CD14-positive monocyte (primary cell): ENCODE measurements at places on chromosomes 3 and 15. TPM values are rescaled to one million over a fixed set of nuclear protein-coding genes. Genes with fewer than 3 reads are reported as not detected.

DNA sequence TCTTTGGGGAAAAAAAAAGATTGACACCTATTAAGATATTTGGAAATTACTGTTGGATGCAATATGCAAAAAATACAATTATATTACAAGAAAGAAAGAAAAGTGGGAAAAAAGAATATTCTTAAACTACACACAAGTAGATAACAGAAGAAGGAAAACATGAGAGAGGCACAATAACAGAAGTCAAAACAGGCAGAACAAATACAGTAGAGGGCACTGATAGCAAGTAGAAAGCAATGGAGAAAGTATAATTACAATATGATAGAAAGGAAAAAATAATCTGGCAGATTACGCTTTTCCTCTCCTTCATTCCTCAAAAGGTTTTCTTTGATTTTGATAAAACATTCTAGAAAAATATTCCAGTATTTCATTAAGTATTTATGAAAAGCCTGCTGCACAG, 72.1 kb downstream of the ADAM10 start:
- no peaks in the 10 kb centered on the region for H3K27me3 ChIP-seq
- no peak for DNase-seq
- H3K4me1 ChIP-seq = no peaks in the 10 kb centered on the region
- H3K27ac ChIP-seq = no peak overlapping the region
- H3K4me3 ChIP-seq = no peak overlapping the region
- peaks cover 70% of the 10 kb centered on the region for H3K36me3 ChIP-seq

DNA sequence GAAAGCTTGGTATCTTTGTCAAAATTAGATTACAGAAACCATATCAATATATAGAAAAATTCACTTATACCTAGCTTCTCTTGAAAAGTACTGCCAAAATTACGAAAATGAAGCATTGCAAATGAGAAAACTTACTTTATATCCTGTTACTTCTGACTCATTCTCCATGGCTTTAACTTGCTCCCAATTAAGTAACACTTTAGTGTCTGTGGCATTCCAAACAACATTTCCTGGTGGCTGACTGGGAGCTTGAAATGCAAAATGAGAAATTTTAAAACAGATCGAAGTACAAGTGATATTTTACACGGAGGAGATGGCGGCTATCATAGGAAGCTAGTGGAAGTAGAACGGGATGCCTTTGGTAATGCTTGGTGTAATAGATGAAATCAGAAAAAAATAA, 347.3 kb downstream of the CNTN3 start:
- no peaks in the 10 kb centered on the region for H3K36me3 ChIP-seq
- H3K27ac ChIP-seq = no peak overlapping the region
- no peaks in the 10 kb centered on the region for H3K4me1 ChIP-seq
- H3K4me3 ChIP-seq = no peak overlapping the region
- no peak for DNase-seq
- H3K27me3 ChIP-seq = no peaks in the 10 kb centered on the region

GRCh38 chr15:38603672-38604071, 39.1 kb upstream of the RASGRP1 start:
- H3K27me3 ChIP-seq = no peaks in the 10 kb centered on the region
- H3K27ac ChIP-seq = no peak overlapping the region
- no peak overlapping the region for H3K4me3 ChIP-seq

The NANOGP8 gene
- polyA plus RNA-seq = not detected

DNA sequence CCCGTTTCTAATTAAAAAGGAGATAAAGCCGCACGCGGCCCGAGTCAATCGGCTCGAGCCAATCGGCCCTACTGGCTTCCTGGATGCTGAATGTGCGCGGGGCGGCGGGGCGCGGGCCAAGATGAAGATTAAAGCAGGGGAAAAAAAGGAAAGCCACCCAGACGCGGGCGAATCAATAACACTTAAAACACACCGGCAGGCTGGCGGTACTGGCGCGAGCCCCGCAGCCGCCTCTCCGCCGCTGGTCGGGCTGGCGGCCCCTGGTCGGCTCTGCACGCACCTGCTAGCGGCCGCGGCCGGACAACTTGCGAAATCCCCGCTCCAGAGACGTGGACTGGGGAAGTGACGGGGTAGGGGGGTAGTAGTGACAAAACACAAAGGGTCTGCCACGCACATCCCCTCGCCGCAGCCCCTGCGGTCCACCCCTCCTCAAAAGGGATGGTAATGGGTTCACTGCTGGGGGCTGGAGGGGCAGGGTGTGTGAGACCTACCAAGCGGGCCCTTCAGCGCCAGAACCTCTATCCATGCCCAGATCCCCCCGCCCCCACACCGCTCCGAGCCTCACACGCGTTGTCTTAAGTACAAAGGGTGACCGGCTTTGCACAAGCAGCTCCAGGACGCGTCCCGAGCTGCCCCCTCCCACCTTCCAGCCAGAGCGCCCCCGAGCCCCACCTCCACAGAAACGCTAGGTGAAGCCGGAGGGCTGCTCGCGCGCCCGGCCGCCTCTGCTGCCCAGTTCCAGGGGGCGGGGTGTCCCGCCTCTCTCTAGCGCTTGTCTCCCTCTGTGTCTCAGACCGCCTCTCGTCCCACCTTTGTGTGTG, 1.4 kb downstream of the WNT7A start:
- H3K27me3 ChIP-seq = peaks cover 68% of the 10 kb centered on the region
- H3K27ac ChIP-seq = no peak overlapping the region
- no peaks in the 10 kb centered on the region for H3K36me3 ChIP-seq
- H3K4me1 ChIP-seq = peaks cover 4% of the 10 kb centered on the region

The EPHA6 gene
- not detected for polyA plus RNA-seq
